ENCODE measurements at places on chromosomes 5 and 9. TPM values are rescaled to one million over a fixed set of nuclear protein-coding genes. Genes with fewer than 3 reads are reported as not detected.

The HAVCR2 gene
- total RNA-seq = under 0.01 TPM

The PCDHA9 gene
- total RNA-seq = under 0.01 TPM

The SHOC1 gene
- not detected for total RNA-seq

The RORB gene
- 0.09 TPM for total RNA-seq

The RUSC2 gene
- total RNA-seq = 15.8 TPM

The SHISAL2B gene
- total RNA-seq = not detected

The EXOC3 gene
- 52.1 TPM for total RNA-seq

The SLC1A3 gene
- total RNA-seq = under 0.01 TPM

The TEX48 gene
- total RNA-seq = not detected

The CDC20B gene
- not detected for total RNA-seq

The SGCD gene
- total RNA-seq = 0.84 TPM

The DBH gene
- not detected for total RNA-seq

The DOLK gene
- 45.6 TPM for total RNA-seq

The SLCO6A1 gene
- not detected for total RNA-seq

The OR1B1 gene
- total RNA-seq = not detected

The BNC2 gene
- 8.6 TPM for total RNA-seq
